ENCODE measurements at places on chromosomes 4 and X. TPM values are rescaled to one million over a fixed set of nuclear protein-coding genes. Genes with fewer than 3 reads are reported as not detected.
A peak's percentile ranks its signal among the peaks of the same experiment; 100 is the strongest.

DNA sequence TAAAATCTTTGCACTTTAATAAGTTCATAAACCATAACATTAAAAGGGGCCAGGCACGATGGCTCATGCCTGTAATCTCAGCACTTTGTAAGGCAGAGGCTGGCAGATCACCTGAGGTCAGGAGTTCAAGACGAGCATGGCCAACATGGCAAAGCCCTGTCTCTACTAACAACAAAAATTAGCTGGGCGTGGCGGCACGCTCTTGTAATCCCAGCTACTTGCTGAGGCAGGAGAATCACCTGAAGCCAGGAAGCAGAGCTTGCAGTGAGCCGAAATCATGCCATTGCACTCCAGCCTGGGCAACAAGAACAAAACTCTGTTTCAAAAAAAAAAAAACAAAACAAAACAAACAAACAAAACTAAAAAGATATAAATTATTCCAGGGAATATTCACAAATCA, 595.2 kb upstream of the LCORL start:
- no peak for DNase-seq

DNA sequence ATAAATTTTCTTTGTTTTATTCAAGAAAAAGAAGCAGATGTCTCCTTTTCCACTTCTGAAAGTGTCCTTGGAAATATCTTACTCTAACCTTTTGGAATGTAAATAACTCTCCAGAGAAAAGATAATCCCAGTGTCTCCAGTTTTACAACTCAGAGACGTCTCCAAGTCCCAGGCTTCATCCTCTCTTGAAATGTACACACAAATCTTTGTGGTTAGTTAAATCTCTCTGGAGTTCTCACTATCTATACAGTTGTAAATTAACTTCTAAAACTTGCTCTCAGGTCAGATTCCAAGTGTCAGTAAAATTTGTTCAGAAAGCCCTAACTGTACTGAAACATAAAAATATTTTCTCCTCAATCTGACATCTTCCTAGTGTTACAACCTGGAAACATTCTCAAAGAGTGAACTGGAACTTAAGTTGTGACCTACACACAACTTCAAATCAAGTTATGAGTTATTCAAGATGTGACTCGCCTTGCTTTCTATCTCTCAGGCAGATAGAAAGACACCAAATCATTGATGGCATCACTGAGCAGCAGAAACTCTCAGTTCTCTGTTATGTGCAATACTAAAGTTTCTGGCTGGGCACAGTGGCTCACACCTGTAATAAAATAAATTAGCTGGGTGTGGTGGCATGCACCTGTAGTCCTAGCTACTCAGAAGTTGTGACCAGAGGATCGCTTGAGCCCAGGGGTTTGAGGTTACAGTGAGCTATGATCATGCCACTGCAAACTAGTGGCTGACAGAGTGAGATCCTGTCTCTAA, 284.2 kb downstream of the RCHY1 start:
- no peak for DNase-seq

GRCh38 chr4:37956941-37957340, 3.3 kb upstream of the PTTG2 start:
- DNase-seq, result no peak

DNA sequence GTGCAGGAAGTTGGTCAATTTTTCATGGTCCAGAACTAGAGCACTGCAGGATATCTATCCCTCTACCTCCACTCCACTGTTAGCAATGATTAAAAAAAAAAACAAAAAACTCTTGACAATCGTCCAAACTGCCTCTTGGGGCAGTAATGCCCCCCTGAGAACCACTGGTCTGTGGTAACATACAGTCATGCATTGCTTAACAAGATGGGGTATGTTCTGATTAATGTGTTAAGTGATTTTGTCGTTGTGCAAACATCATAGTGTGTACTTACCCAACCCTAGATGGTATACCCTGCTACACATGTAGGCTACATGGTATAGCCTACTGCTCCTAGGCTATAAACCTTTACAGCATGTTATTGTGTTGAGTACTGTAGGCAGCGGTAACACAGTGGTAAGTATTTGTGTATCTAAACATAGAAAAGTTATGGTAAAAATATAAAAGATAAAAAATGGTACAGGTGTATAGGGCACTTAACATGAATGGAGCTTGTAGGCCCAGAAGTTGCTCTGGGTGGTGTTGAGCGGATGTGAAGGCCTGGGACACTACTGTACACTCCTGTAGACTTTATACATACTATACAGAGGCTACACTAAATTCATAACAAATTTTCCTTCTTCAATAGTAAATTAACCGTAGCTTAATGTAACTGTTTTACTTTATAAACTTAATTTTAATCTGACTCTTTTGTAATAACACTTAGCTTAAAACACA, 34.1 kb downstream of the ART3 start:
- no peak for DNase-seq

- DNase-seq, result no peak
These were observed 56.6 kb upstream of the TNIP3 start for GRCh38 chr4:121220698-121221097.

DNA sequence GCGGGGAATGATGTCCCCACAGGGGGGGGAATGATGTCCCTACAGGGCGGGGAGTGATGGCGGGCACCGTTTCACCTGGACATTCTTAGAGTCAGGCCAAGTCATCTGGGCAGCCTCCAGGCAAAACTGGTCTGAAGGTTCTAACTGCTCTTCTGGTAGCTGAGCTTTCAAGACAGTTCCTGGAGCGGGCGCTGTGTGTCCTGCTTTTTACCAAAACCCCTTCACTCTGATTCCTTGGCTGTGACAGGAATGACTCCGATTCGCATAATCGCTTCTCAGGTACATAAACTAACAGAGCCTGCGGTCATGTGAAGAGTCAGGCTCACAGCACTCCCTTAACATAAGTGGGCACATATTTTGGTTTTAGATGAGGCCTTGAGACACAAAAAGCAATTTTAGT, 836.0 kb downstream of the TRIML1 start:
- no peak for DNase-seq

DNA sequence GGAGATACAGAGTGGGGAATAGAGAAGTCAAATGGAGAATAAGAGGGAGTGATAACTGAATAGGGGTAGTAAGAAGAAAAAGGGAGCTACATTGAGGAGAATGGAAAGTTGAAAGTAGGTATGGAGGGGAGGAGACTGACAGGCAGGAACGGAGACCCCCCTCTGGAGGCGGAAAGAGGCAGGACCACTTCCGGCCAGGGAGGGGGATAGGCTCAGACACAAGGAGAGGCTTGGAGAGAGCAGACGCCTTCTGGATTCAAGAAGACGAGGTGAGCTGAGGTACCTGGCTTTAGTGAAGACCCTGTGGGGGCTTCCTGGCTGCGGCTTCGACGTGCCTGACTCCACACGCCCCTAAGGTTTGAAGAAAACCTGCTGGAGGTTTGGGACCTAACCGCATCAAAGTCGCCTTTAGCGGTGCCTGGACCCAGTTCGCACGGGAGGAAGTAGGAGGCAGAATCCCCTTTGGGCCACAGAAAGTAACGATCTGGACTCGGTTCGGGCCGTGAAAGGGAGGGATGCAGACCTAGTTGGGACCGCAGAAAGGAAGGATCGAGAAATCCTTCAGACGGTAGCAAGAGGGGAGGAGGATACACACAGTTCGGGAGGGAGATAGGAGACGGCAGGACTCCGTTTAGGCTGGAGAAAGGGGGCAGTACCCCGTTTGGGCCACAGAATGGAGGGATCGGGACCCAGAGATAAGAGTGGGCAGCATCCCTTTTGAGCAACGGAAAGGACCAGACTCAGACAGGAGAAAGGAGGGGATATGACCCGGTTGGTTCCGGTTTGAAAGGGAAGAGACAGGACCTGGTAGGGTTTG, at the start of gene TRO:
Gene TRO, plus strand, starts transcription at position 215 of the 817 bp plus-strand sequence. CDS start 1,423 bp downstream, outside the sequence.
- peak; percentile 66 for DNase-seq

GRCh38 chrX:70485466-70485865, 40.8 kb downstream of the DLG3 start:
- peak; percentile 45 for DNase-seq

DNA sequence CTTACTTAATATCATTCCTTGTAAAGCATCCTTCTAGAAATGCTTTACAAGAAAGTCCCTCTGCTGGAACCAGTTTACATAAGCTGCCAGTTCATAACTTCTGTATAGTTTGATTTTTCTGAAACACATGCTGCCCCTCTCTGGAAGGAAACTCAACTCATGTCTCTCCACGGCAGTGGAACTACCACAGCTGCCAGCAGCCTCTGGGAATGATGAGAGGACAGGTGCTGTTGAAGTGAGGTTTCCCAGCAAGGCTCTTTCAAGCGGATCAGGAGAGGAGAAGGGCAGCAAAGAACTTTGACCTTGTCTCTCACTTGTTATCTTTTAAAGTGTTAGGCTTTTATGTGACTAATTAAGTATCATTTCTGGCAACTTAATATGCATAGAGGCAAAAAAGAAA, 7.3 kb downstream of the GRPR start:
- no peak for DNase-seq

DNA sequence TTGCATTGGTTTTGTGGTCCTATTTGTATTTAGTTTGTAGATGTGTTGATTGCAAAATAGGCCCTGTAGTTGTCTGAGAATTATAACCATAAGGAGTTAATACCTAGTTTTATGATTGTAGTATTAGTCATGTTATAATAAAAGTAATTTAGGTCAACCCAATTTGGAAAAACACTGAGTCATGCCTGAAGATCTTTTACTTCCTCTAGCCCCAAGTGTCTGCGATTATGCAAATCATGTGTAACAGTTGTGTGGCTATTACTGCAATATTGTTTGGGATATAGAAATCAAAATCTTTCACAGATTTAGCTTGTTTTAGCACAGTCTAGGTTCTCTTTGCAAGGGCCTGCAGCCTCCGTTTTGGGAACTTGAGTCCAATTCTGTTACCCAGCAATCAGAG, 12.6 kb downstream of the SRD5A3 start:
- DNase-seq, result no peak

Gene TMEM184C
- 31.2 TPM for total RNA-seq

Gene HAND2
- total RNA-seq, result 0.15 TPM

Gene SHROOM3
- total RNA-seq, result 73.6 TPM

Measured in lung (tissue), 17 donors.